IPS-NIHi11 (cell line): ENCODE measurements at places on chromosomes 1 and 21.
A peak's percentile ranks its signal among the peaks of the same experiment; 100 is the strongest.

DNA sequence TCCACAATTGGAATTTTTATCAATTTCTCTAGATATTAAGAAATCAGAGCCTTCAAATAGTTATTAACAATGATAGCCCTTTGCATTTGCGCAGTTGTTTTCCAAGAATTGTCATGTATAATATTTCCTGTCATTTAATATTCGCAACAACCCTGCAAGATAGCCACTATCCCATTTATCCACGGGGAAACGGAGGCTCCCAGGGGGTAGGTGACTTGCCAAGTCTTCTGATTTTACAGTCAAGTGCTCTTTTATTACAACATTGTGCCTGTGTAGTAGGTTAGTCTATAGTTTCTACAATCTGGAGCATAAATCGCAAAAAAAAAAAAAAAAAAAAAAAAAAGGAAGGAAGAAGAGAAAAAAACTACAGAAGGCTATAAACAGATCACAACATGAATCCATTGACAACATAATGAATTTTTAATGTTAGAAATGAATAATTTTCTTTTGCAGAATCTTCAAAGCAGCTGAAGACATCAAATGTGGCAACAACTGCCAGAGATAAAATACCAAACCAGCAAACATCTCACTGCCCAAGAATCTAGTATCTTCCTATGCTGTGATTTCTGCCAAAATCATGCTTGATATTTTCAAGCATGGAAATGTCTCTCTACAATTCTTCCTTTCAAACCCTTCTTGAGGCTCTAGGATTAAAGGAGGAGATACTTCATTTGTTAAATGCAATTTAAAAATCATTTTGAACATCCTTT is 125.5 kb downstream of the PTPN14 start:
- DNase-seq: no peak

GRCh38 chr1:1602304-1602967 is 2.5 kb upstream of the FNDC10 start:
- DNase-seq: no peak

GRCh38 chr1:226110249-226111097 is 48.0 kb downstream of the H3-3A start:
- DNase-seq: peak; percentile 78

DNA sequence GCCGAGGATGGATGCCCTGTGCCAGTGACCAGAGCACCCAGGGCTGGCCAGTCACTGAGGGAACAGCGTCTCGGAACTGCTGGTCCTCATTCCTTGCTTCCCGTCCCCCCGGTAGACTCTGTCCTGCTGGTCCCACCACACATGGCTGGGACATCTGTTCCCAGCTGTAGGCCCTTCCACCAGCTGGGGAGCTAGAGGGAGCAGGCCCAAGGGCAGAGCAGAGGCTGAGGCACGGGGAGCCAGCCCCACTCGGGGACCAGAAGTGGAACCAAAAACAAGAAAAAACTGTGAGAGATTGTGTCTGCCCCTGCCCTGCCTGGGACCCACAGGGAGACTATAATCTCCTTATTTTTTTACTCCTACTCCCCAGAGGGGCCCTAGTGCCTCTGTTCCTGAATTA is 23.8 kb downstream of the ATP8B2 start:
- DNase-seq: no peak

DNA sequence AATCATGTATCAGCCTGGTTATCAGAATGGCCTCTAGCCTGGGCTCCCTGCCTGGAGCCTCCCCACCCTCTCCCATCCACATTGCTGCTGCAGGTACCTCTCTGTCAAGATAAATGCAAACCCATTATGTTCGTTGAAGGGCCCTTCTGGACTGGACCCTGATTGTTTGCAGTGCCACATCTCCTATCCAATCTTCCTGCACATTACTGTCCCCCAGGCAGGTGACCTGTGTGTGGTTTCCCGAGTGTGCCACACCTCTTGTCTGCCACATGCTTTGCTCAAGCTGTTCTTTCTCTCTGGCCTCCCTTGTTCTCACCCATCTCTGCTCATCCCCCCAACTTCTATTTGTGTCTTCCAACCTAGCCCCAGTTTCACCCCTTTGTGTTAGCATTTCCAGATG is 32.4 kb downstream of the IER5 start:
- no peak for DNase-seq

GRCh38 chr1:195617106-195617505 is 991.1 kb downstream of the KCNT2 start:
- no peak for DNase-seq

- DNase-seq: no peak
These were observed 235.0 kb upstream of the FGGY start for GRCh38 chr1:59061876-59062275.

GRCh38 chr1:108843390-108844137 is 13.3 kb downstream of the AKNAD1 start:
- DNase-seq: no peak

GRCh38 chr1:41672641-41673361 is 188.3 kb upstream of the EDN2 start:
- no peak for DNase-seq

GRCh38 chr1:86245566-86246190 is 89.1 kb upstream of the COL24A1 start:
- no peak for DNase-seq

DNA sequence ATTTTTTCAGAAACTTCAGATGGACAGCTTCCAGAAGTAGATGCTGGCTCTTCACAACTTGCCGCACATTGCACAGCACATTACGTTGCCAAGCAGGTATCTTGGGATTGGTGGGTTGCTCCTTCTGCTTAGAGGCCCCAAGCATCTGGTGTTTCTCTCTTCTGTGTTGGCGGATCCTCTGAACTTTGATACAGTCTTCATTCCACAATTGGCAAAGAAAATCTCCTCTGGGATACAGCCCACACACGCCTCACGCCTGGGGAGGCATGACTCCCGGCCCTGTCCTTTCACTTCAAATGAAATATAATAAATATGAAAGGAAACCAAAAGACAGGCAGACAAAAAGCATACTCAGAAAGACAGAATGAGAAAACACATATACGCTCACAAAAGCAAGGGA is 72.3 kb upstream of the PPP2R5A start:
- DNase-seq: no peak

DNA sequence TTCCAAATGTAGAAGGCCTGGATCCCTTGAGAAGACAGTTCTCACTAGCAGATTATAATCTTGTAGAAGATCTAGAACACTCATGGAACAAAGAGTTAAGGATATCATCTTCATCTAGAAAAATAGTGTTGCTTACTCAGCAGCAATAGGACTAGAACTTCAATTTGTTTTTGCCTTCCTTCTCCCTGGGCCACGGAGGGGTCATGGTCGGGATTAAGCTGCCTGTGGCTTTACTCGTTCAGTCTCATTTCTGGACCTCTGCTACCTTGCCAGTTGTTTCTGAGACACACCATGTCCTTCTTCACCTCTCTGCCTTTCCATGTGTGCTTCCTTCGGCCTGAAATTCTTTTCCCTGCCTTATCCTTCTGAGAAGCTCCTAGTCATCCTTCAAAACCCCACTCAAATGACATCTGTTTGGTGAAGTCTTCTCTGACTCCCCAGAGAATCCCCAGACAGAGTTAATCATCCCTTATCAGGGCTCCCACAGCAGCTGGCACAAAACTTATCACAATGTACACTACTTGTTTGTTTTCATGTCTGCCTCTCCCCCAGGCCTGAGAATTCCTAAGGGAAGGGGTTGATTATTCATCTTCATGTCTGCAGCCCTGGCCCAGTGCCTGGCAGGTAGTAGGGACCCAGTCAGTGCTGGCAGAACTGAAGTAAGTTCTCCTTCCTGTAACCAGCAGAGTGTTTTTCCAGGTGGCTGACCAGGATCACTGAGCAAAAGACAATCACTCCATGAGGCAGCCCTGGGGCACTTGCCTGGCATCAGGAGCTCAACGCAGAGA is 15.5 kb upstream of the SNX27 start:
- no peak for DNase-seq

GRCh38 chr1:151474745-151475144 is 15.5 kb upstream of the POGZ start:
- no peak for DNase-seq

- no peak for DNase-seq
These were observed 21.4 kb upstream of the CPT2 start for GRCh38 chr1:53174971-53175913.

DNA sequence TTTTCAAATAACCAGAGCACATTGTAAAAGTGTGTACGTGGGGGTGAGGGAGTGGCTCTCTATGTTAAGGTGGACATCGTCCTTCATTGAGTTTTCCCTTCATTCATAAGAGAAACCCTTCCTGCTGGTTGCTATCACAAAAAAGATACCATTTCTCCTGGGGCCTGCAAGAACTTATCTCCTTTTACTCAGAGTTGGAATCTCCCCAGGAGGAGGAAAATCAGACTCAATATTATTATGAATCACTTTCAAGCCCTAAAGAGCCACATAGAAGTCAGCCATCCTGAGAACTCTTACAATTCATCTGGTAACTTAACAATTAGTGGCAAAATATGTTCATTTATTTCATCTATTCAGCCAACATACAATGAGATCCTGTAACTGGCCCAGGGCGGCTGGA is 27.1 kb upstream of the TGFBR3 start:
- DNase-seq: no peak

GRCh38 chr21:39004634-39005501 is 178.4 kb downstream of the PSMG1 start:
- peak; percentile 73 for DNase-seq

- DNase-seq: no peak
These were observed 76.3 kb downstream of the ADARB1 start for GRCh38 chr21:45150638-45151131.

GRCh38 chr1:6998267-6998666 is 213.0 kb downstream of the CAMTA1 start:
- peak; percentile 51 for DNase-seq

DNA sequence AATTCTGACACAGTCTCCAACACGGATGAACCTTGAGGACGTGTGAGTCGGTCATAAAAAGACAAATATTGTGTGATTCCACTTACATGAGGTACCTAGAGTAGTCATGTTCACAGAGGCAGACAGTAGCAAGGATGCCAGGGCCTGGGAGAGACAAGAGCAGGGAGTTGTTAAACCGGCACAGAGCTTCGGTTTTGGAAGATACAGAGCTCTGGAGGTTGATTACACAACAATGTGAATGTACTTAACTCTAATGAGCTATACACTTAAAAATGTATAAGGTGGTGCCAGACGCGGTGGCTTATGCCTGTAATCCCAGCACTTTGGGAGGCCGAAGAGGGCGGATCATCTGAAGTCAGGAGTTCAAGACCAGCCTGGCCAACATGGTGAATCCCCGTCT is 37.8 kb upstream of the NEK2 start:
- DNase-seq: no peak

- peak; percentile 80 for DNase-seq
These were observed 5.1 kb downstream of the TNFRSF8 start for GRCh38 chr1:12067900-12068821.

- DNase-seq: no peak
These were observed 120.5 kb downstream of the IER5 start for GRCh38 chr1:181208967-181209366.

GRCh38 chr1:38135625-38136414 is 89.2 kb upstream of the POU3F1 start:
- peak; percentile 36 for DNase-seq

GRCh38 chr21:44527156-44527982 is 12.6 kb downstream of the KRTAP10-1 start:
- no peak for DNase-seq

DNA sequence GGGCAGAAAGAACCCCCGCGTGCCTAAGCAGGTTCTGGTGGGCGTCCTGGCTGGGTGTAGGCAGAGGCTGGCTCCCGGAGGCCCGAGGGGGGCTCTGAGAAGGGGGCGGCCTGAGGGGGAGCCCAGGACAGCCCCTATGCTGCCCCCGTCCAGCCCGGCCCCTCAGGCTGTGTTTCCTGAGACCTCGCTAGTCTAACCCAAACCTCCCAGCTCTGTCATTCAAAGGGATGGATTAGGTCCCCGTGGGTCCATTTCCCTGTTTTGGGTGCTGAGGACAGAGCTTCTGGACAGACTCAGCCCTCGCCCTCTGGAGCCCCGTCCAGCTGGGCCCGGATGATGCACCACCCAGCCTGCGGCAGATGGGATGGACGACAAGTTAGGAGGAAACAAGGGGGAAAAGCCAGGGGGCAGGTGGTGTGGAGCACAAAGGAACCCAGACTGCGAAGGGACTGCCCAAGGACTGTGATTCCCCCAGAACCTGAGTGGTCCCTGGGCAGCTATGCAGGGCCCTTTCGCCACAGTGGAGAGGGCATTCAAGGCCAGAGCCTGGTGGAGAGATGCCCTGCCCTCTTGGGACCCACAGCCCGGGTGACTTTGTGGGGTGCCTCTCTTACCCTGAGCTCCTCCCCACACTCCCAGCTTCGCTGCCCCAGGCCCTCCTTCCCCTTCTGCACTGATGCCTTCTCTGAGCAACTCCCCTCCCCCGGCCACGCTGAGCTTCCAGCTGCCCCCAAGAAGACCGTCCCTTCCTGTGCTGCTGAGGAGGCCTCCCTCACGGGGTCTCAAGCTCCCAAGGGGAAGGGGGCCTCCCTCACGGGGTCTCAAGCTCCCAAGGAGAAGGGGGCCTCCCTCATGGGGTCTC is 2.8 kb downstream of the HES4 start:
- DNase-seq: peak; percentile 11

DNA sequence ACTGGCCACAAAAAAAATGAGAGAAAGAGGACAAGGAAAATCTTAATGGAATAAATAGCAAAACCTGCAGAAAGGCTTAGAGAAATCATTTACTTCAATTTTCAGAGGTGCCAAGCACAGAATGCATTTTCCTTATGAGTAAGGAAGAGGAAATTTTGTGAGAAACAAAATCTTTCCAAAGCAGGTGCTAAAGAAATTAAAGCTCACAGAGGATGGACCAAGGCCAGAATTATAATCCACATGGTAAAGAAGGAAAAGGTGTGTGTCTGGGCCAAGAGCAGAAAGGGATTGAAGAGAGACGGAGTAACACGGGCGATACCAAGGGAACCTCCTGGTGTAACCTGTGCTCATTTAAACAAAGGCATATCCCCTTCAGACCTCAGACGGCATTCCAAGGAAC is 340.0 kb upstream of the NFIA start:
- no peak for DNase-seq

DNA sequence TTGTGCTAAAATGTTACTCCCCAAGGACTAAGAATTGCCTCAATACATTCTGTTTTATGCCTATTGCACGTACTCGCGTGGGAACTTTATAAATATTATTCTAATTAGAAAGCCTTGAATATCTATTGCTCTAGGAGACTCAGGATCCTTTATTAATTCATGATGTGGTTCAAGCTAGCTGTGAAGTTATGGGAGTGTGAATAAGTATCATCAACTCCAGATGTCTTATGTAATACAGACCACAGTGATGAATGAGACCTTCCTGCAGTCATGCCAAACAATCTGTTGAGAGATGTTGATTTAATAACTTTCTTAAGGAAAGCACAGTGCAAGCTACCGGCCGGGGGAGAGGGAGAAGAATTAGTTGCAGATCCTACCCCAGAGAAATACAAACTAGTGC is 519.2 kb upstream of the ZP4 start:
- no peak for DNase-seq

GRCh38 chr21:26572702-26573381 is at the start of gene CYYR1:
Gene CYYR1 (minus strand): TSS chr21:26573286. CDS start chr21:26572940, 346 bp downstream.
- DNase-seq: peak; percentile 69

GRCh38 chr1:101330427-101331130 is 93.8 kb downstream of the S1PR1 start:
- no peak for DNase-seq

- no peak for DNase-seq
These were observed 126.0 kb downstream of the KIAA0319L start for GRCh38 chr1:35431173-35431599.

GRCh38 chr1:20600156-20600555 is 11.3 kb downstream of the CDA start:
- DNase-seq: no peak
